ENCODE measurements at places on chromosomes 6 and 20.

DNA sequence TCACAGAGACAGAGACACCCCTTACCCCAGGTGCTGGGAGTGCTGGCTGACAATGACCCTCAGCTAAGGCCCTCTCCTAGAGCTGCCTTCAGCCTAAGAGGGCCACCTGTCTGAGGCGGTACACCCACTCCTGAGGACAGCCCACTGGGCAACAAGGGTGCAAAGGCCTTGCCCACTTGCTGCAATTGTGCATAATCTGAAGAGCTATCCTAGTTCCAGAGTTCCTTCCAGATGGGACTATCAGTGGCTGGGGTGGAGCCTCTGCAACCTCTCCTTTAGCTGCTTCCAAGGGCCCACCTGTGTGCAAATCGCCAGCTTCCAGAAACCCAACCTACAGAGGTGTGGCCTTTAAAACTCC, 87.5 kb downstream of the PREX1 start:
- DNase-seq: no peak

DNA sequence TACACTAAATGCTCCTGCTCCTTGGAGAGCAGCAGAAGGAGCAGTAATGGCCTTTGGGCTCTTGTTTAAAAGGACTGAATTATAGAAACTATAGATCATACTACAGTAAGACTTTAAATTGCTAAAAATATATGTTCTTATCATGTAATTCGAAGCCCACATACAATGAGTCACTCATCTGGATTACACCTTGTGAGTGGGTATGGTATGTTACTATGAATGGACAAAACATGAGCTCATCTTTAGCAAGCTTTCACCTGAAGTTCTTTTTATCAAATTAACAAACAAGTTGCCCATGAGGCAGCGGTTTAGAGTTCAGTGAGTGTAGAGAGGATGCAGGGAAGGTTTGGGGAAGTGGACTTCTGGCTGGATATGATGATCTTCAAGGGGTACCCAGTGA, 114.4 kb upstream of the CCN2 start:
- DNase-seq: no peak

- no peak for DNase-seq
Observed at GRCh38 chr6:124858564-124858963, 103.7 kb upstream of the RNF217 start.

DNA sequence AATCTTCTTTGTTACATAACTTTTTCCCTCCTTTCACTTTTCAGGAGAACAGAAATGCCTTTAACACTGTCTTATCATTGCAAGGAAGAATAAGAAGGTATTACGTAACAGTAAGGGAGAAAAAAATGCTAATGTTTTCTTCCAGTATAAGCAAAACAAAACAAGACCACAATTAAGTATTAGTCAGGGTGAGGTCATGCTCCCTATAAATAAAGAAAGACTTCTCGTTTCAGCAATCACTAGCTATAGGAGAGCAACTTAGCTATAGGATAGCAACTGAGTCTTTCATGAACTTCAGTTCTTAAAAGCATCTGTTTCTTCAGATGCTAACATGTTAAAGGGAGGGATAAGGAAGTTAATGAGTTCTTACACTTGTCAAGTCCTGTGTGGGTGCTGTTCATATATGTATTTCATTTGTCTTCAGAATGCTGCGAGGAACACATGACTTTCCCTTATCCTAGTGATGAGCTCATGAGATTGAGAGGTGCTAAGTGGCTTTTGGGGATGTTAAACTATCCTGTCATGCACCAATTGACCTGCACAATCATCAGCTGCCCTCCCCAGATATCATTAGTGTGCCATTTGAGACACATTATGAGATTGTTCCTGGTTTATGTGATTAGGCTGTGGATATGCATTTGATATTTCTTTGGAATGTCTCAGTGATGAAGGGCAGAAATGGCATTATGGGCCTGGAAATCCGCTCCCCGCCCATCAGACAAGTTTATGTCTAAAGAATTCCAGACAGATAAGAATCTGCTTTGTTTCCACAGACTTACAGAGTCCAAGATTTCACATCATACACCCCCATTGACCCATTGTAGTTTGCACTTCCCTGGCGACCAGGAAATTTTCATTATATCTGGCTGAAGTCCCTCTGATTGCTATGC, 37.5 kb downstream of the LAMA4 start:
- no peak for DNase-seq

GRCh38 chr6:72504406-72504805, 117.5 kb upstream of the KCNQ5 start:
- DNase-seq: no peak

DNA sequence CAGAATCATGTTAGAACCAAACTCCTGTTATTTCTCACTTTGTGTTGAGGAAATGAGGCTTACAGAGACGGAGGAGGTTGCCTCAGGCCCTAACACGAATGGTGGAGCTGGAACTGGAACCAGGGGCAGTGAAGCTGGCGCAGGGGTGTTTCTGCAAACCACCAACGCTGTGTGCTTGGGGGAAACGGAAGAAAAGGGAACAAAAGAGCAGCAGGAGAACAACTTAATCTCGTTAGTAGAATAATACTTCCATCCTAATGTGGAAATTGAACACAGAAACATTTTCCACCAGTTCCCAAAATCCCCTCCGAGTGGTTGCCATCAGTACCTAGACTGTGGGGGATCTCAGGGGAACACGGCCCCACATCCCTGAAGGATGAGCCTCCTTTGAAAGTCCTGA, 103.4 kb upstream of the FRMD1 start:
- DNase-seq: no peak

- DNase-seq: no peak
Observed at GRCh38 chr6:85751374-85752055, 108.8 kb upstream of the SYNCRIP start.

DNA sequence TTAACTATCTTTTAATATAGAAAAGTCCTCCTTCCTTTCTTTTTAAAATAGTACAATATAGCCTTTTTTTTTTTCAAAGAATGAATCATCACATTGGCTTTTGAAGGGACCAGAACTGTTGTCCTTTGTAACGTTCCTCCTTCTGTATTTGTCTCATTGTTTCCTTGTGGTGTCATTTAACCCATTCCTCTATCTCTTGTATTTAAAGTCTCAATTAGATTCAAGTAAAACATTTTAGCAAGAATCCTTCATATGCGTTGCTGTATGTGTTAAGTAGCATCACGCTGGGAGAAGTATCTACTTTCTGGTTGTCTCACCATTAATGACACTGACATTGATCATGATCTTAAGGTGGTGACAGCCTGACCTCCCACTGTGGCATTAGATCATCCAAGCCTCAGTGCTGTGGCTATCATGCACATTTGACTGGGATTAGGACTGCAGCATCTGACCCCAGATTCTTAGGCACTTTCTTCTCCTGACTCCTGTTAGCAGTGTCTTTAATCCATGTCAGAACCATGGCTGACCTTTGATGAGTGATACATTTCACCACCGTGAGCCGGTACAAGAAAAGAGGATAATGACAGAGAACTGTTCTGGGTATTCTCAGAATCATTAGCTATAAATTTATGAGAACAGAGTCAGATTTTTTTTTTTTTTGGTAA, 67.5 kb upstream of the TFB1M start:
- DNase-seq: no peak

DNA sequence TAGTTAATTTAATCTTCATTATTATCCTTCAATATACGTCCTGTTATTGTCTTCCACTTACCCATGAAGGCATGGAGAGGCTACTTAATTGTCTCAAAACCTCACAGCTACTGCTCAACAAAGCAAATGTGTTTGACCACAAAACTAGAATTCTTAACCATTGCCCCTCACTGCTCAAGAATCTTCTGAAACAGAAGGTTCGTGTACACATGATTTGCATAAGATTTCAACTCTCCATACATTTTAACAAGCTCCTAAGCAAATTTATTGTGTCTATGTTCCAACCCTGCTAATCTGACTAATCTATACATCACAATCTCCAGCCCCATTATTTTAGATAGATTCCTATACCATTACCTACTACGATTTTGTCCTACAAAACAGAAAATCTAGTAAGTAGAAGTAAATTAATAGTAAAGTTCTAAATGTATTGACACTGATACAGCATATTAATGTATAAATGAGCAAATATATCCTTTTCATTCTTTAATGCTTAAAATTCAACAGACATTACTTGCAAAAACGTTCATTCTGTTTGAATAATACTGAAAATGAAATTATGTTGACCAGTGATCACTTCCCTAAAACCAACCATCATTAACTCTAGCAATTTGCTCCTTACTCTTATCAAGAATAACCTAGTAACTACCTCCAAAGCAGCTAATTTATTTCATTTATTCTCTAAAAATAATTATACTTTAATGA, 89.7 kb upstream of the RNF217 start:
- no peak for DNase-seq

GRCh38 chr6:132768051-132768517, 10.4 kb upstream of the VNN2 start:
- no peak for DNase-seq

DNA sequence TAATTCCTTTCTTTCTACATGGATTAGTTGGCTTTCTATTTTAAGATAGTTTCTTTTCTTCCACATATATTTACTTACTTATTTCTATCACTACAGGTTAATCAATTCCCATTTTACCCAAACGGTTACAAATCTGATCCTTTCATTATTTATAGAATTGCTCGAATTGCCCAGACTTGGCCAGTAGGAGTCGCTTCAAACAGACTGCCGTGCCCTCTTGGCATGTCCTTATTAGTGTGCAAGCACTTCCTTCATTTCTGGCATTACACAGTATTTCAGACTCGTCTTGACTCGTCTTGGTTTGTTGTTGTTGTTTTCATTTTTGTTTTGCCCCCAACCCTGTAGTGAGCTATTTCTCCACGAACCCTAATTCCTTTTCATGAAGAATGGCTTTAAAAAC, 74.6 kb downstream of the SAMD3 start:
- DNase-seq: no peak

DNA sequence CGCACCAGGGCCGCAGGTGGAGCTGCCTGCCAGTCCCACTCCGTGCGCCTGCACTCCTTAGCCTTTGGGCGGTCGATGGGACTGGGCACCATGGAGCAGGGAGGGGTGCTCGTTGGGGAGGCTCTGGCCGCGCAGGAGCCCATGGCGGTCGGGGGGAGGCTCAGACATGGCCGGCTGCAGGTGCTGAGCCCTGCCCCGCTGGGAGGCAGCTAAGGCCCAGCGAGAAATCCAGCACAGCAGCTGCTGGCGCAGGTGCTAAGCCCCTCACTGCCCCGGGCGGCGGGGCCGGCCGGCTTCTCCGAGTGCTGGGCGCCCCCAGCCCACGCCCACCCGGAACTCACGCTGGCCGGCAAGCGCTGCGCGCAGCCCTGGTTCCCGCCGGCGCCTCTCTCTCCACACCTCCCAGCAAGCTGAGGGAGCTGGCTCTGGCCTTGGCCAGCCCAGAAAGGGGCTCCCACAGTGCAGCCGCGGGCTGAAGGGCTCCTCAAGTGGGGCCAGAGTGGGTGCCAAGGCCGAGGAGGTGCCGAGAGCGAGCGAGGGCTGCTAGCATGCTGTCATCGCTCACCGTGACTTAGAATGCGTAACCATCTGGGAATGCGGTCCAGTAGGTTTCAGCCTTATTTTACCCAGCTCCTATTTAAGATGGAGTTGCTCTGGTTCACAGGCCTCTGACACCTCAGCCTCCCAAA, 77.3 kb downstream of the C6orf52 start:
- no peak for DNase-seq

DNA sequence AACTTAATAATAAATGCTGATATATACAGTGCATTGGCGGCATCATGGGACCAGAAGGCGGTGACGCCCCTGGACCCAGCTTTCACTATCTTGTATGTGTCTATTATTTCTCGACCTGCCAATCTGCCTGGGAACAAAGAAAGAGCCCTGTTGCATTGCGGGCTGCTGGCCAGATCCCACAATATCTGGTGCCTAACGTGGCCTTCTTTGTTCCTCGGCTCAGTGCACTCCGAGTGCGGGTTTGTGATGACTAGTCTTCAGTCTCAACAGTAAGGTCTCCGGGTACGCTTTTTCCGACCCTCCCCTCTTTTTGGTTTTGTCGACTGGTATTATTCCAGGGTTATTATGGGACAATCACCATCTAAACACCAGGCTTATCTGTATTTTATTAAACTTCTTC, 291.5 kb downstream of the TBC1D32 start:
- no peak for DNase-seq

- DNase-seq: no peak
Observed at GRCh38 chr20:36768768-36769430, 4.7 kb downstream of the DSN1 start.

DNA sequence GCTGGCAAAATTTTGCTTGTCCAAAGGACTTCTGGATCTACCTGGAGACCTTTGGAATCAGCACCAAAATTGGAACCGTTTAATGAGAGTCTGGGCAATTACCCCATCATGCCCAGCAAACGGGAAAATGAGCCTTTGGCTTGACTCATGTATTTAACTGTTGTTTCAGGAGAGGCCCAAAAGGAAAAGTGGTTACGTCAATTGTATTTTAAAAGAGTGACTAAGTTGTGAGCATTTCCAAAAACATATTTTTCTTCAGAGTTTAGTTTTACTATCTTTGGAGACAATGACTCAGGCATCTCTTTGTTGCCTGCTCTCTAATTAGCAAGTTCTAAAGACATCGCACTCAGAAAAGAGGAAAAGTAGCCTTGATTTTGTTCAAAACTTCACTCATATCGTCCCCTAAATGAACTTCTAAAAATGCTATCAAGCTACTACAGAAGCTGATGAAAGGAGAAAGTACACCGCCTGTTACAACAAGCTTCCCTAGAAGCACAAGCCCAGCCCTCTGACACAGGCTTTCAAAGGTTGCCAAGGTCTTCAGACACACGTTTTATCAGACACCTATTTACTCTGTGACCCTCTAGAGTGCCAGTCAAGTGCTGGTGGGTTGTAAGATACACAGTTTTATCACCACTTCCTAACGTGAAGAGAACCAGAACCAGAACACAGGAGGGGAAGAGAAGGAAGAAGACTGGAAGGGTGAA, 146.2 kb downstream of the TBX18 start:
- no peak for DNase-seq

DNA sequence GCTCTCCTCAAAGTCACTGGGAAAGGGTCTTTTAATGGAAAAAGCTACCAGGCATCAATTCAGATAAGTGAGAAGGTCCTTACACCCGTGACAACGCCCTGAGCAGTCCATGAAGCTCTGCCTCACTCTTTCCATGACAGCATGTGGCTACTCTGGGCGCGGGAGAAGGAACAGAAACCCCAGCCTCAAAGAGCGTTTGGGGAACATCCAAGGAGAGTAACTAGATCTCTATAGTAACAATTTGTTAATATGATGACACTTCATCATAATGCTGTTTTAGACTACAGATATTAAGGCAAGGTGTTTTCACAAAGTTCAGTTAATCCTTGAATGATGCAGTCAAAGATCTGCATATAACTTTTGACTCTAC, 55.2 kb downstream of the KIF6 start:
- DNase-seq: no peak

DNA sequence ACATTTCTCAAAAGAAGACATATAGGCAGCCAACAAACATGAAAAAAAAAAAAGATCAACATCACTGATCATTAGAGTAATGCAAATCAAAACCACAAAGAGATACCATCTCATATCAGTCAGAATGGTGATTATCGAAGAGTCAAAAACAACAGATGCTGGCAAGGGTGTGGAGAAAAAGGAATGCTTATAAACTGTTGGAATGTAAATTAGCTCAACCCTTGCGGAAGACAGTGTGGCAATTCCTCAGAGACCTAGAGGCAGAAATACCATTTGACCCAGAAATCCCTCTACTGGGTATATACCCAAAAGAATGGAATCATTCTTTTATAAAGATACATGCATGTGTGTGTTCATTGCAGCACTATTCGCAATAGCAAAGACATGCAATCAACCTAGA, 303.8 kb upstream of the THEMIS start:
- DNase-seq: no peak

- DNase-seq: no peak
Observed at GRCh38 chr6:119346936-119347335, 2.6 kb downstream of the MAN1A1 start.

Measured in dorsolateral prefrontal cortex (tissue), 122 donors.